ENCODE measurements at places on chromosomes 16 and 17.

GRCh38 chr17:10879190-10879836 lies 41.4 kb upstream of the PIRT start:
- peak; percentile 6 for DNase-seq

DNA sequence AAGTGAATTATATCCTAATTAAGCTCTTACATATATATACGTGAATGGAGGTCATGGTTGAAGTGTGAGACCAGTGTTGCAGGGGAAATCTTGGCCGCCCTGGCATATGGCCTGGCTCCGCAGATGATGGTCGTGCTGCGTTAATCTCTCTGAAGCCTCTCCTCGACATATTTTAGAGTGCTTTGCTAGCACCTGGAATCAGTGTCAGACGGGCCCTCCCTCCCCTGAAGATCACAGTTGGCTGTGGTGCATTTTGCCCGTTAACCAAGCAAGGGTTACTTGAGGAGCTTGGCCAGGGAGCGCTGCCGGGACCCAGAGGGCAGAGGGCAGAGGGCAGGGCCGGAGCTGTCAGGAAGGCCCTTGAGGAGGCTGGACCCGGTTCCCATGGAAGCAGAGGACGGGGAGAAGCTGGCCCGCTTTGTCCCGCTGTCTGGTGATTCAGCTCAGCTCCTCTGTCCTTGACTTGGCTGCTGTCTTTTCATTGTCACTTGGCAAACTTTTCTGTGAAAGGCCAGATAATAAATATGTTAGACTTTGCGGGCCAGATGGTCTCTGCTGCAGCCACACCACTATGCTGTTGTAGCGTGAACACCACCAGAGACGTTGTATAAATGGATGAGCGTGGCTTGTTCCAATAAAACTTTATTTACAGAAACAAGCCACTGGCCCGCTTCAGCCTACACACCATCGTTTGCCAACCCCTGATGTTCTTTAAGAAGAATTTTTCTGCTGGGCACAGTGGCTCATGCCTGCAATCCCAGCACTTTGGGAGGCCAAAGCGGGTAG lies 32.3 kb downstream of the CIBAR2 start:
- no peak for DNase-seq

DNA sequence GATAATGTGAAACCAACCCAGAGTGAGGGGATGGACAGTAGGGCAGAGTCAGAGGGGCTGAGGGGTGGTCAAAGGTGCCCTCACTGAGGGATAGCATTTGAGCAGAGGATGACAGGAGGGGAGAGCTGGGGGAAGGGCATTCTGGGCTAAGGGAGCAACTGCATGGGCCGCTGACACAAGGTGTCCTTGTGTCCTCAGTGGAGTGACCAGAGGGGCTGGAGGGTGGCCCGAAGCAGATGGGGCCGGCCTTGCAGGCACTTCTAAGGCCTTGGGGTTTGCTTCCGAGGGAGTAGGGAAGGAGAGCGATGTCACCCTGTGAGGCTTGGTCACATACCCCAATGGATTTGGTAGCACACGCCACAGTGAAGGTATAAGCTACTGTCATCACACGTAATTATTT lies 10.0 kb downstream of the NUBP1 start:
- DNase-seq = no peak

DNA sequence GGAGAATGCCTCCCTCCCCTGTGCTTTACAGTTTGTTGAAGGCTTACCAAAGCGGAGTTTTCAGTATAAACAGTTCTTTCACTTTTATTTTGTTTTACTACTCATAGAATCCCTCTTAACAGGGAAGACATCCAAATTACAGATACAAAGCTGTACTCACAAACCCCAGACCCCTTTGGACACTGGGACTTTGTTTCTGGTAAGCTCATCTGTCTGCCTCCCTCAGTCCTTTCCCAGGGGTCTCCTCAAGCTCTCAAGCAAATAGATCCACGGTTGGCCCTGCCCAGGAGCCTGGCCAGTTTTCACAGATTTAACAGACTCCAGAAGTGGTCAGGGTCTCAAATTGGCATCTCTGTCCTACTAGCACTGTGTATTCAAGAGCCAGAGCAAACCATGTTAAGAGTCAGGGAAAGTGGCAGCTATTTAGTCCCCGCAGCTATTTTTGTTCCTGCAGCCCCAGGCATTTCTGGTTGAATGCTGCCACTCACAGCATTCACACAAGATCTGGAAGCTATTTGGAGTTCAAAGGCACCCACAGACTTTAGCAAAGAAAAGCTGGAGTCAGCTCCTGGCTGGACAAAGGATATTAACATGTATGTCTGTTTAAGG lies 54.2 kb downstream of the TMEM100 start:
- DNase-seq = no peak

- DNase-seq = no peak
These were observed 44.4 kb downstream of the BANP start for GRCh38 chr16:87995644-87996043.

- DNase-seq = no peak
These were observed 33.4 kb upstream of the TMEM92 start for GRCh38 chr17:50240851-50241250.

- DNase-seq = peak; percentile 85
These were observed 98.5 kb downstream of the PGS1 start for GRCh38 chr17:78476973-78477372.

- no peak for DNase-seq
These were observed 119.1 kb downstream of the KCNJ12 start for GRCh38 chr17:21495281-21495680.

DNA sequence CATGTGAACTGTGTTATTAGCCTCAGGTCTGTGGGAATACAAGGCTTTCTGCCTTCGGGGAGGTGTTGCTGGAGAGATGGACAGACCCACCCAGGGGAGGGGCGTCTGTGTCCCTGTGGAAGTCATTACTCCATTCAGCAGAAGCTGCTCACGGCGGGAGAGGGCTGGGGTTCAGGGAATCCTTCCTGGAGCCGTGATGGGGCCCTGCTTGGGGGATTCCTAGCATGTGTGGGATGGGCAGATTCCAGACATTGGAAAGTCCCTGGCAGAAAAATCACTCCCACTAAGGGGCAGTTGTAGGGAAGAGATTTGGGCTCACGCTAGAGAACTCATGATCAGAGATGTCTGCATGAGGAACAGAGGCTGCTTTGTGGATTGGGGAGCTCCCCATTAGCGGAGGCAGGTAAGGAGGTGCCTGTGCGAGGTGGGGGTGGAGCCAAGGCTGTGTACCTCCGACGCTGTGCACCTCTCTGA lies 56.3 kb upstream of the IL34 start:
- DNase-seq = no peak

- DNase-seq = no peak
These were observed 40.4 kb downstream of the TMEM132E start for GRCh38 chr17:34619687-34620217.

DNA sequence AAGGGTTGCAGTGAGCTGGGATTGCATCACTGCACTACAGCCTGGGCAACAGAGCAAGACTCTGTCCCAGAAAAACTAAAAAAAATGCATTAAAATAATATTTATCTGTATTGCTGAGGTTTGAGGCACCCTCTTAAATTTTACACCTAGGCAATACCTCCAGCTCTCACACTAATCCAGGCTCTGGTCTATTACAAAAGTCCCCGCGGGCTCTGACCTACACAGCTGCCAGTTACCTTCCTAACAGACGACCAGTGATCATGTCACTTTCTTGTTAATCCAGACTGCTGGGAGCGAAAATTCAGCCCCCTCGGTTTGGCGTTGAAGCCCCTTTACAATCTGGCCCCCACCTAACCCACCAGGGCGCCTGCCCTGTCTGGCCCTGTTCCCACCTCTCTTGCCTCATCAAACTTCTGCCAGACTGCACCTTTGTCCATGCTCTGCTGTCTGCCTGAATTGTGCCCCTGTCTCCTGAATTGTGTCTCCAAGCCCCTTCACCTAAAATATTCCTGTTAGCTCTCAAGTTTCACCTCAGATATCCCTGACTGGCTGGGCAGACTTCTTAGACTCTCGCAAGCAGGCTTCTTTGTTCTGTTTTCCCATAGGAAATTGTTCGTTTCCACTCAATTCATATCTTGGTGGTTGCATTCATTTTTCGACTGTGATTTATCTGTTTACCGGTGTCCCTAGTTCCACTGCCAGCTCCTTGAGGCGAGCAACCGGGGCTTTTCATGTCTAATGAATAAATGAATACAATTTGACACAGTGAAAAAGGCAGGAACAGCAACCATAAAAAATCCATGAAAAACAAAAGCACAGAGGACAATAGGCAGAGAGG lies 65.9 kb downstream of the PITPNC1 start:
- no peak for DNase-seq

- no peak for DNase-seq
These were observed 15.7 kb downstream of the C16orf74 start for GRCh38 chr16:85735225-85735635.

DNA sequence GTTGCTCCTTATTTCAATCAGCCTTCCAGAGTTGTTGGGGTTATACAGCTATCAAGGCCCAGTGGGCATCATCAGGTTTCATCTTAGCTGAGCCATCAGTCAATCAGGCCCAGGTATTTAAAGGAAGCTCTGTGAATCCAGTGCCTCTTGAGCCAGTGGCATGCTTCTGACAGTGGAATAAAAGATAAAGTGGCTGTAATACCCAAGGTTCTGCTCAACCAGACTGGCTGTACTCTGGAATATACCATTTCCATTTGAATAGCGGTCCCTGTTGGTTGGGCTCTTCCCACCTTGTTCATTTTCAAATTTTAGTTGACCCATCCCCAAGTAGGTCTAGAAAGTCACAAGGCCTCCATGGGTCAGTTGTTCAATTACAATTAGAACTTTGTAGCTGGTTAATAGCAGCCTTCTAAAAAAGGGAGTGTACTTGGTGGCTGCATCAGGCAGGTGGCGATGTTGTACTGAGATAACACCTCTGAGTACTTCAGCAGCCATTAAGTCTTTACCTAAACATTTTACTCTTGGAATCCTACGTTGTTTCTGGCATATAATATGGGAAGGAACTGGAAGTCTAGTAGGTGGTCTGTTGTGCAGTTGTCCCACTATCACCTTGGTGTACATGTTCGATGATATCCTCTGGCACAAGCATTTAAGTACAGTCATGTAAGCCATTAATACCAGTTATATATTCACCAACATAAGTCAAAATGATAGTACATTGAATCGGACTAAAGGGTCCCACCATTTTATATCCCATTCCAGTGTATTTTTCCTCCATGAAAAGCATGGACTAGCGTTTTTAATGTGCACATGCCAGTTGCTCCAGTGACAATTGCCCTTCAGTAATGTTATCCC lies 294.1 kb downstream of the BCAS3 start:
- DNase-seq = peak; percentile 68

GRCh38 chr17:78885956-78886355 lies 17.0 kb downstream of the CEP295NL start:
- DNase-seq = no peak

DNA sequence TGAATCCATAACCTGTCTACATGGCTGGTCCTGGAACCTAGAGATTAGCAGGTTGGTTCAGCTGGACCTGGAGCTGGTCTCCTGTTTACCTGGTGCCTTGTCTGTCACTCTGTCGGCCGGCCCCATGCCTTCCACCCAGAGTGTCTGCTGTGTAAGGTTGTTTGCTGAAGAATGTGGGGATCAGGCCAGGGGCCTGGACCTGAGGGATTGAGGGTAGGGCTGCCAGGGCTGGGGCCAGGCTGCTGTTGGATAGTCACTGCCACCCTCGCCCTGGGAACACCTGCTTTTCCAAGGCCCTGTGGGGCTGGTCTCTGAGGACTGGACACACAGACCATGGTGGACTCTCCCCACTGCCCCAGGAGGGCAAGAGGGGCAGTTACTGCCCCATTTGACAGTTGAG lies 1.4 kb downstream of the NHERF2 start:
- DNase-seq = no peak

DNA sequence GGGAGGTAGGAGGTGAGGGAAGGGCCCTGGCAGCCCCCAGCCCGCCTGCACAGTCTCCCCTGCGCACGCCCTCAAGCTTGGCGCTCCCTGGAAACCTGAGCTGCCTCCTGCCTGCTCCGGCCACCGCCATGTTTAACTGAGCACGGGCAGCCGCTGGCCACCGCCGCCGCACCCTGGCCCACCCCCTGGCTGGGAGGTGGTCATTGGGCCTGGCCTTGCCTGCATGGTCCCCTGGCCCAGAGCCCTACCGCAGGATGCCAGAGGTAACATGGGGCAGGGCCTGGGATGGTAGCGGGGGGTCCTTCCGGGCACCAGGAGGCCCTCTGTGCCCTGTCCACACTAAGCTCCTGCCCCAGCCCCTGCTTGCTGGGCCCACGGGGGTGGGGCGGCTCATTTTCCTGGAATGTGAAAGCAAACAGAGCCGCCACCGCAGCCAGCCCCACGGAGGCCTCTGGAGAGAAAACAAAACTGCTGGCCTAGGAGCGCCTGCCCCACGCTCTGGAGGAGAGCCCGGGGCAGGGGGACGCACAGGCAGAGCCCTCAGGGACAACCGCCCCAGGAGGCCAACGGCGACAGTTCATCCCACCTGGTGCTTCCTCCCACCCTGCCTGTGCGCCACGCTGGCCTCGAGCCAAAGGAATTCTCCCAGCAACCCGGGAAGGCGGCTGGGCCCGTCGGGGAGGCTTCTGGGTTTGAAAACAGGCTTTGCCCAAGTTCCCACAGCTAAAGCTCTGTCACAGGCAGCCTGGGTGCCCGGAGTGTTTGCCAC lies 8.9 kb downstream of the NHERF2 start:
- peak; percentile 73 for DNase-seq

DNA sequence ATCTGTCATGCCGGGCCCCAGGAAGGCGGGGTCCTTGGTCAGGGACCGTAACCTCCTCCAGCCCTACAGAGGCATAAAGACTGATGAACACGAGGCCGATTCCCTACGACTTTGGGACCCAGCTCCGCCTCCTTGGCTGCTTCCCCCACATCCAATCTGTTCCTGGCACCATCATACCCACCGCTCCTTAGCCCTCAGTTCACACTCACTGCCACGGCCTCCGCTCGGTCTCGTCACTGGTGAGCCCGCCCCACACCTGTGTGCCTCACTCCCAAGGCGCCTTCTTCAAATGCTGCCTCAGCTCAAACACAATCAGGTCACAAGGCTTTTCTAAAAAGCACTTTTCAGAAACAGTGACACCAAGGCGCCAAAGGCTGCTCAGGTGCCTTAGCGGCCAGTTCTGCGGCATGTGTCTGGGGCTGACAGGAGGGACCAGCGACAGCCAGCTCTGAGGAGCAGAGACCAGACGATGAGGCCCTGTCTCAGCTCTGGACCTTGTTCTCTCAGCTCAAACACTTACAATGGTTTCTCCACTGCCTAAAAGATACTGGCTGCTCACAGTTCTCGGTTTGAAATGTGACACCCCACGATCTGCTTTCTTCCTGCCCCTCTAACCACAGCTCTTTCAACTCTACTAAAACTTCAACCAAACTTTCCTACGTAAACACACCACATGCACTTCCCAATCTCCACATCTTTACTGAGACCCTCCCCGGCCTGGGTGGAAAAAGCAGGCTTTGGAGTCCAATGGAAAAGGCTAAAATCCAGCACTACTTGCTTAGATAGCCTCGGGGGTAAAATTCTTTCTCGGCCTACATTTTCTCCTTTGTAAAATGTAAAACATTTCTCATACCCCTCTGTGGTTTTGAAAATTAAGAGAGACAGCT lies 33.2 kb downstream of the CYB5D2 start:
- no peak for DNase-seq

DNA sequence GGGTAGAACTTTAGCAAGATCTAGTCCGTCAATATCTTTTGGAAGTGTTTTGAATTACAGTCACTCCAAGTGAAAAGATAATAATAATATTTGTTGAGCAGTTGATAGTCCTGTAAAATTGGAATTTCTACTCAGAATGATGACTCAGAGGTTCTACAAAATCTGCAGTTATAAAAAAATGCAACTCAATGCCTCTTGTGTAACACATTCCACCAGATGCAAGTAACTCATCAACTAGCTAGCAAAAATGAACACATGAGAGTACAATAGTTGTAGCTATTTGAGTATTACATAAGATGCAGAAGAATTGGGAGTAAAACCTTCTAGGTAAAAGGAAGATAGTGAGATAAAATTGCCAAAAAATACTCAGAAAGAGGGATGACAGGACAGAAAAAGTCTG lies 177.2 kb downstream of the CDH8 start:
- no peak for DNase-seq

- no peak for DNase-seq
These were observed 31.1 kb upstream of the CCR7 start for GRCh38 chr17:40596261-40596919.
